Activated B cell treated with CpG ODN at 0.5 μM for 24 hours (primary cell): ENCODE measurements at places on chromosomes 11 and 22. TPM values are rescaled to one million over a fixed set of nuclear protein-coding genes. Genes with fewer than 3 reads are reported as not detected.

GRCh38 chr11:65055538-65055937 is 2.8 kb downstream of the NAALADL1 start:
- no peaks in the 10 kb centered on the region for H3K36me3 ChIP-seq
- peaks cover 17% of the 10 kb centered on the region for H3K4me1 ChIP-seq
- no peak overlapping the region for H3K4me3 ChIP-seq
- no peaks in the 10 kb centered on the region for H3K27me3 ChIP-seq
- no peak overlapping the region for H3K27ac ChIP-seq

GRCh38 chr11:120381401-120381800 is 45.2 kb downstream of the ARHGEF12 start:
- H3K27ac ChIP-seq, result no peak overlapping the region
- peaks cover 17% of the 10 kb centered on the region for H3K4me1 ChIP-seq
- no peak for DNase-seq
- H3K36me3 ChIP-seq, result peaks cover 5% of the 10 kb centered on the region
- H3K4me3 ChIP-seq, result no peak overlapping the region

GRCh38 chr11:78446210-78446609 is 28.6 kb upstream of the GAB2 start:
- H3K27ac ChIP-seq, result no peak overlapping the region
- H3K4me1 ChIP-seq, result peaks cover 12% of the 10 kb centered on the region
- H3K36me3 ChIP-seq, result peaks cover 18% of the 10 kb centered on the region
- no peaks in the 10 kb centered on the region for H3K27me3 ChIP-seq
- no peak for DNase-seq

- no peak overlapping the region for H3K27ac ChIP-seq
- H3K36me3 ChIP-seq, result no peaks in the 10 kb centered on the region
- H3K4me1 ChIP-seq, result no peaks in the 10 kb centered on the region
Observed at GRCh38 chr11:106670069-106670468, 348.2 kb downstream of the GUCY1A2 start.

Gene DEUP1
- not detected in 2 replicates for total RNA-seq

DNA sequence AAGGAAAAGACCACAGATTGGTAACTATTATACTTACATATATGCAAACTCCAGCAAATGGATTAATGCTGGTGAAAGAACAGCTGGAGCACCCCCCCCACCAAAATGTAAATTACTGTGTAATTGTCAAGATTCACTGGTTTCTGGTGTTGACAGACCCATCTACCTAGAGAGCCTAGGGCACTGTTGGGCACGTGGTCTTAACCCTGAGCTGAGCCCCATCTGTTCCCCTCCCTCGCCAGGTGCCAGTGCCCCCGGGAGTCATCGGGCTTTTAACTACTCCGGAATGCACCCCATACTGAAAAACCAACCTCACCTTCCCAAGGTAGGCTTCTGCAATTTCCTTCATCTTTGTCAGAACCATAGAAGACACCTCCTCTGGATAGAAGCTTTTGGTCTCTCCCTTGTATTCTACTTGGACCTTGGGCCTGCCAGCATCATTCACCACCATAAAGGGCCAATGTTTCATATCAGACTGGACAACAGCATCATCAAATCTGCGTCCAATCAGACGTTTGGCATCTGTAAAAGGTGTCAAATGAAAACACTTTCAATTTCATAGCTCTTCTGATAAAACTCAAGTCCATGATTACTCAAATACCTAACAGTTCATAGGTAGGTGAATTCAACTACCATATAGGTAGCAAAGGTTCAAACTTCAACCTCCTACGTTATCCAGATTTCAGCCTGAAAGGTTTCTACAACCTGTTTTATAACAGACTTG is 1.5 kb downstream of the HSPA8 start:
- peaks cover 76% of the 10 kb centered on the region for H3K36me3 ChIP-seq
- H3K27me3 ChIP-seq, result no peaks in the 10 kb centered on the region

Gene TRIM51
- total RNA-seq, result not detected in 2 replicates

DNA sequence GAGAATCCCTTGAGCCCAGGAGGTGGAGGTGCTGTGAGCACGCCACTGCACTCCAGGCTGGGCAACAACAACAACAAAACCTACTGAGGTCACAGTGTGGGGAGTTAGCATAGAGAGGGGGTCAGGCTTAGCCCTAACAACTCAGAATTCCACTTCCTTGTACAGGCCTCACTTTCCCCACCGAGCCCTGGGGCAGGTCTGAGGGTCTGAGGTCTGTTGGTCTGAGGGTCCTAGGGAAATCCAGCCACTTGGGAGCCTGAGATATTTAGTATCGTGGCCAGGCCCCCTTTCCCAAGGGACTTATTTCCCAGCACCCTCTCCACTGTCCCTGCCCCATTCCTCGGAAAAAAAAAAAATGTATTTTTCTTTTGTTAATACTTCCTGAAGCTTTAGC is 34.8 kb upstream of the HORMAD2 start:
- H3K4me1 ChIP-seq, result peaks cover 6% of the 10 kb centered on the region
- no peak overlapping the region for H3K27ac ChIP-seq
- no peaks in the 10 kb centered on the region for H3K36me3 ChIP-seq

GRCh38 chr11:114262681-114263512 is 33.3 kb upstream of the NNMT start:
- no peak overlapping the region for H3K4me3 ChIP-seq
- H3K4me1 ChIP-seq, result peaks cover 31% of the 10 kb centered on the region
- H3K36me3 ChIP-seq, result no peaks in the 10 kb centered on the region
- H3K27me3 ChIP-seq, result peaks cover 5% of the 10 kb centered on the region
- no peak overlapping the region for H3K27ac ChIP-seq
- no peak for DNase-seq

Gene P4HA3
- total RNA-seq, result not detected in 2 replicates

DNA sequence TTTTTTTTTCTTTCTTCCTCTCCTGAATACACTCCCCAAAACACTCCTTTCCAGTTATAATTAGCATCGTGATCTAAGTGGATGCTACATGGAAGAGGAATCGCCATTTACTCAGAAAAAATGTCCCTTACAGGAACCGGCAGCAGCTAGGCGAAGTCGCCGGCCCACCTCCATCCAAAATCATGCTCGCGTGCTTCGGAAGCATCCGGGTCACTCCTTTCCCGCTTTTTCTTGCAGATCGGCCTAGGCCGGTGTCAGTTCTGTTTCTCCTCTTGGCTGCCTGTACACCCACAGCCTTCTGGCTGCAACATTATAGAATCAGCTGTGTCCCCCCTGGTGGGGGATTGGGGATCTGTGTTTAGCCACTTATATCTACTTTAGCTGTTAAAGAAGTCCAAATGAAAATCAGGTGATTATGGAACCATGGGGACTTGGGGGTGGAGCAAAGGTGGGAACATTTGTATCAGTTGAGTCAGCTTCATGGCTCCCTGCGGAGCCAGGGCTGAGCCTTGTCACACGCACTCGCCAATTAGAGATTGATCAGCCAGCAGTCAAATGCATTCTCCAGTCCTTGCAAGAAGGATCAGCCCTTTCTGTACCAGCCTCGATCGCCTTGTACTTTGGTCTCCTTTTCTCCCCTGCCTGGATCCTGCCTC is 36.3 kb downstream of the ASRGL1 start:
- no peaks in the 10 kb centered on the region for H3K36me3 ChIP-seq
- H3K4me1 ChIP-seq, result no peaks in the 10 kb centered on the region
- H3K27ac ChIP-seq, result no peak overlapping the region
- DNase-seq, result no peak
- H3K4me3 ChIP-seq, result no peak overlapping the region

DNA sequence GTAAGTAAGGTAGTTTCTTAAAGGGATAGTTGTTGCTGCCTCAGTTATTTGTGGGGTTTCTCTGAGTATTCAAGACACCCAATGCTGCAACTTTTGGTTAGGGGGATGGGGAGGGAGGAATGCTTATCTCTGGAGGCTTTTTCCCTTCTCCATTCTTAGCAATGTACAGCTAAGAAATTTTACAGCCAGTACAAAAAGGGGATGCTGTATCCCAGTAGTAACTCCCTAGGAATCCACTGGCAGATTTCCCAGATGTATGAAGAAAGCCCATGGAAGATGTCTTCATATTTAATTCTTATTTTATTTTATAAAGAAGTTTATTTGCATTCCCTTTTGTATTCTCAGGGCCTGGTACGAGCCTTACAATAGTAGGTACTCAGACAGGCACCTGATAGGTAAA is 154.8 kb downstream of the ENTHD1 start:
- H3K27ac ChIP-seq, result no peak overlapping the region
- no peak for DNase-seq
- no peak overlapping the region for H3K4me3 ChIP-seq
- no peaks in the 10 kb centered on the region for H3K36me3 ChIP-seq

Gene RDX
- total RNA-seq, result 27.4 and 27.9 TPM in 2 replicates

Gene PLEKHA7
- total RNA-seq, result 4.9 and 6.8 TPM in 2 replicates

Gene CRELD2
- 44.5 and 45.0 TPM in 2 replicates for total RNA-seq

- peak; percentile 31 for DNase-seq
- H3K27ac ChIP-seq, result peak overlapping the region; percentile 61
- H3K27me3 ChIP-seq, result no peaks in the 10 kb centered on the region
- peaks cover 61% of the 10 kb centered on the region for H3K4me1 ChIP-seq
- H3K36me3 ChIP-seq, result peaks cover 14% of the 10 kb centered on the region
Observed at GRCh38 chr11:10544491-10545465, 3.8 kb upstream of the RNF141 start.

GRCh38 chr11:88523386-88524071 is 186.0 kb upstream of the CTSC start:
- no peak for DNase-seq
- peaks cover 5% of the 10 kb centered on the region for H3K27me3 ChIP-seq
- no peaks in the 10 kb centered on the region for H3K4me1 ChIP-seq
- no peak overlapping the region for H3K27ac ChIP-seq

Gene SPA17
- 1.2 and 1.6 TPM in 2 replicates for total RNA-seq

- no peak overlapping the region for H3K4me3 ChIP-seq
- no peak overlapping the region for H3K27ac ChIP-seq
- peaks cover 1% of the 10 kb centered on the region for H3K27me3 ChIP-seq
- peaks cover 45% of the 10 kb centered on the region for H3K4me1 ChIP-seq
- no peak for DNase-seq
Observed at GRCh38 chr11:34616830-34617504, 3.9 kb upstream of the EHF start.

DNA sequence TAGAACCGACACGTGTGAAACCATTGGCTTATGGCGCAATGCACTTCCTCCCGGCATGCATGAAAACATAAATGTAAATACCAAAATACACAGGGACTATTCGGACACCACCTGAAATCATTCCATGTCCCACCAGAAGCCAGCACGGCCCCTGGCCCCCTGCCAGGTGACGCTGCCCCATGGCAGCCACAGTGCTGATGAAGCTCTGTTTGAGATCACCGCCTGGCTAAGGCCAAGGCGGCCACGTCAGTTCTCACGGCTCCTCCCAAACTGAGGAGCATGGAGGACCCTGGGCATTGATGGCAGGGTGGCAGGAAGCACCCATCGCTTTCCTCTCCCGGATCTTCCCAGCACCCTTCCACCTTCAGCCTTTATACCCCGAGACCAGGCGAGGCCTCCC is 89.5 kb downstream of the CDKN1C start:
- peaks cover 17% of the 10 kb centered on the region for H3K36me3 ChIP-seq
- peaks cover 5% of the 10 kb centered on the region for H3K4me1 ChIP-seq
- peaks cover 2% of the 10 kb centered on the region for H3K27me3 ChIP-seq
- H3K4me3 ChIP-seq, result no peak overlapping the region
- DNase-seq, result no peak

GRCh38 chr11:69229511-69229910 is 64.4 kb upstream of the MYEOV start:
- H3K27me3 ChIP-seq, result peaks cover 27% of the 10 kb centered on the region
- no peaks in the 10 kb centered on the region for H3K36me3 ChIP-seq
- no peaks in the 10 kb centered on the region for H3K4me1 ChIP-seq
- no peak overlapping the region for H3K27ac ChIP-seq
- DNase-seq, result no peak

DNA sequence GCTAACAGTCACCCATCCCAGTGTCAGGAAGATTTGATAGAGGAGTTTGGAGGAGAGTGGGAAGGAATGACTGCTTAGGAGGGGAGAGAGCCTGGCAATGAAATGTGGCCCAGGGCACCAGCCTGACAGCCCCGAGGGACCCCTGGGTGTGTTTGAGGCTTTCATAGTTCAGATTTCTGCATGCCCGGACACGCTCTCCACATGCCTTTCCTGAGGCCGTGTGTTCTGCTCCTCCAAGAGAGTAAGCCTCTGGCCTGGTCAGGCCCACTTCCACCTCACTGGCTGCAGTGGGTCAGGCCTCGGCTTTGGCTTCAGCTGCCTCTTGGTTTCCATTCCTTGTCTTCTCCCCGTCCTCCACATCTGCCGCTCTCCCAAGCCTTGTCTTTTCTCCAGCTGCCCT is 78.4 kb downstream of the C22orf31 start:
- peaks cover 16% of the 10 kb centered on the region for H3K27me3 ChIP-seq
- no peaks in the 10 kb centered on the region for H3K36me3 ChIP-seq
- DNase-seq, result no peak
- H3K4me1 ChIP-seq, result no peaks in the 10 kb centered on the region
- no peak overlapping the region for H3K4me3 ChIP-seq
- no peak overlapping the region for H3K27ac ChIP-seq

DNA sequence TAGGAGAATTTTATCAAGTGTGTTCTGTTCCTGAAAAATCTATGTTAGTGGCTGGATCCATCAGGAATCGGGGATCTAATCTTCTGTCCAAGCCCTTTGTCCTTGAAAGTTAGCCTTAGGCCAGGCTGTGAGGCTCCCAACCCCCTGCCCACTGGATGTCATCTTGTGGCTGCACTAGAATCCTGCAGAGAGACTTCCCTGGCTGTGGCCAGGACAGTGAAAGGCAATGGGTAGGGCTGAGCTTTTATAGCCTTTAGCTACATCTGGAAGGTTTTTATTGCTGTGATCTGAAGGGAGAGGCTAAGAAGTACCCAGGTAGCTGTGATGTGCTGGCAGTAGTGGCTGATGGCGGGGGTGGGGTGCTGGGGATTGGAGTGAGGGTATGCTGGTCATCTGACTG is 2.1 kb downstream of the OAF start:
- H3K27me3 ChIP-seq, result peaks cover 20% of the 10 kb centered on the region
- peaks cover 14% of the 10 kb centered on the region for H3K4me1 ChIP-seq
- no peak for DNase-seq
- H3K4me3 ChIP-seq, result no peak overlapping the region

Gene SYVN1
- total RNA-seq, result 232 and 238 TPM in 2 replicates

DNA sequence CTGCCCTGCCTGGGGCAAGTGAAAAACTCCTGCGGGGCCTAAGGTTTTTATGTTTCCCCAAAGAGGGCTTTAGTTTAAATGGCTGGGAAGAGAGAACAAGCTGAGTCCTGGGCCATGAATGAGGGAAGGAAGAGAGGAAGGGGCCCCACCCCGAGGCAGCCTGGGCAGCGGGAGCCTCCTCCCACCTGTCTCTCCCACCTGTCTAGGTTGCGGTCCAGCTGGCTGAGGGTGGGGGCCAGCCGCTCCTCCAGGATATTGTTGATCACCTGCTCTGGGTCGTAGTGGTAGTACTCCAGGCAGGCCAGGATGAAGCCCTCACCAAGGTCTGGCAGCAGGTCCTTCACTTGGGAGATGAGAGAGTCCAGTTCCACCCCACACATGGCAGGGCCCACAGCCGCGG is 34.6 kb downstream of the UQCR10 start:
- peaks cover 80% of the 10 kb centered on the region for H3K36me3 ChIP-seq
- H3K27me3 ChIP-seq, result no peaks in the 10 kb centered on the region
- H3K4me1 ChIP-seq, result peaks cover 12% of the 10 kb centered on the region
- H3K27ac ChIP-seq, result no peak overlapping the region
- no peak overlapping the region for H3K4me3 ChIP-seq
- DNase-seq, result no peak

GRCh38 chr11:108009497-108010370 is 1.0 kb downstream of the CUL5 start:
- peak overlapping the region; percentile 99 for H3K4me3 ChIP-seq
- no peak for DNase-seq
